ENCODE measurements at places on chromosomes 3 and 15.

GRCh38 chr15:98740295-98740694 is 92.0 kb downstream of the IGF1R start:
- no peak for DNase-seq

DNA sequence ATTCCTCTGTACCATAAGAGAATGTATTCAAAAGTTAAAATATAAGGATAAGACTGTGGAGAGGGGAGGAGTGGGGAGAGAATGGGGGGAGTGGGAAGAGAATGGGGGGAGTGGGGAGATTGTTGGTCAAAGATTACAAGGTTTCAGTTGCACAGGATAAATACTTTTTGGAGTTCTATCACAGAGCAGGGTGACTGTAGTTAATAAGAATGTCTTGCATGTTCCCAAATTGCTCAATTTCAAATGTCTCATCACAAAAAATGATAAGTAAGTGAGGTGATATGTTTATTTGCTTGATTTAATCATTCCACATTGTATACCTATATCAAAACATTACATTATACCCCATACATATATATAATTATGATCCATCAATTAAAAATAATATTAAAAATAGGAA is 23.0 kb upstream of the MEF2A start:
- DNase-seq, result no peak

DNA sequence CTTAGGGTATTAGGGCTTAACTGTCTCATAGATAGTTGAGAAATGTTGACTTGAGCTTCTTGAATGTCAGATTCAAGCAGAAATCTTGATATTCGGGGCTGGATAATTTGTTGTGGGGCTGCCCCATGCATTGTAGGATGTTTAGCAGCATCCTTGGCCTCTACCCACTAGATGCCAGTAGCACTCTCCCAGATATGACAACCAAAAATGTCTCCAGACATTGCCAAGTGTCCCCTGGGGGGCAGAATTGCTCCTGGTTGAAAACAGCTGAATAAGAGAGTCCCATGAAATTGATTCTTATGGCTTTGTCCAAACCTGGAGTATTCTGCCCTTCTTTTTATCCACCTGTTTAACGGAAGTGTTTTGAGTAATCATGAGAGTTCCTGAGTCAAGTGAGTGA is 15.9 kb upstream of the LCMT2 start:
- DNase-seq, result peak; percentile 54

- no peak for DNase-seq
Observed at GRCh38 chr3:152031321-152031720, 157.9 kb downstream of the SUCNR1 start.

- DNase-seq, result no peak
Observed at GRCh38 chr3:124269619-124270018, 277.7 kb upstream of the ROPN1 start.

DNA sequence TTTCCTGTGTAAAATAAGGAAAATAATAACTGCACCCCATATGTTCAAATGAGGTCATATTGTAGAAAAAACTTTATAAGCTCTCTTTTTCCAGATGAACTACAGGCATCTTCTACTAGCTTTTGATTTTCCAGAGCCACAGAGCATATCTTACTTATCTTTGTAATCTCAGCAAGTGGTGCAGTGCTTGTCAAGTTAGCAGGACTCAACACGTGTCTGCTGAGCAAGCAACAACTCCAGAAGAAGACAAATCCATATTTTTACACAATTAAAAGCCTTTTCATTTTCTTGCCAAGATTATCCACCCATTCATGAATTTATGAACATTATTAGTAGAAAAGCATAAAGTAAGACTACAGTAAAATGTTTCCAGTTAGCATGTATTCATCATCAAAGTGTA is 14.4 kb upstream of the TSC22D2 start:
- no peak for DNase-seq

- DNase-seq, result no peak
Observed at GRCh38 chr15:101654171-101654570, 2.0 kb upstream of the TM2D3 start.

- DNase-seq, result no peak
Observed at GRCh38 chr3:43349716-43350115, 63.4 kb downstream of the SNRK start.

DNA sequence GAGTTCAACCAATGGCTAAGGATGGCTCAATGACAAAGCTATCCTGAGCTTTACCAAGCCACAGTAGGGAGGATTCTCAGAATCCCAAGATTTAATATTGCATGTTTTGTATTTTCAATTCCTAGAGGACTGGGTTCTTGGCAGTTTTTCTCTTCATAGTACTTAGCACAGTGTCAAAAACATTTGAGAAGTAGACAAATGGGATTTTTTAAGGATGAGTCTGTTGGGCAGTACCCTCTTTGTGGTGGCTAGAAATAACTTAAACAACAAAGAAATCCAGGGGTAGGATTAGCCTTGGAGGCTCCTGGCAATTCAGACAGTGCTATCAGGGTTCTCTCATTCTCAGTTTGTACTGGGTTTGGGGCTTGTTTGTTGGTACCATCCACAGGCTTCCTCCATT is 212.8 kb upstream of the RORA start:
- no peak for DNase-seq

- DNase-seq, result no peak
Observed at GRCh38 chr3:12643724-12644123, 20.2 kb downstream of the RAF1 start.

DNA sequence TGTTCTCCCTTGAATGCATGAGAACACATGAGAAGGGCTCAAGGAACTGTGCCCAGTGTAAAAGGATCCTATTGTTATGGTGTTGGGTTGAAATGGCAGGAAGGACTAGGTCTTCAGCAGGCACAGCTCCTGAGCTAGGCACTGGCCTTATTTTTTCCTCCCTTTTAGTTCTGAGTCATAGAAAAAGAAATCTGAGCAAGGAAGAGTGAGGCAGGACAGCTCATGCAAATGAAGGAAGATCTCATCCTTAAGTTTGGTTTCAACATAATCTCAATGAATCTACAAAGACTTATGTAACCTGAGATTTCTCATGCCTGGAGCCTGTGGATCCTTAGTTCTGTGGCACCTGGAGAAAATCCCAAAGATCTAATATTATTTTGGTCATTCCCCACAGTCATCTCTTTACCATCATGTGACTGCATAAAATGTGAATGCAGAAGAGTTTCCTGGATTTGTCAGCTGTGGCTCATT is 188.6 kb upstream of the TBL1XR1 start:
- no peak for DNase-seq

DNA sequence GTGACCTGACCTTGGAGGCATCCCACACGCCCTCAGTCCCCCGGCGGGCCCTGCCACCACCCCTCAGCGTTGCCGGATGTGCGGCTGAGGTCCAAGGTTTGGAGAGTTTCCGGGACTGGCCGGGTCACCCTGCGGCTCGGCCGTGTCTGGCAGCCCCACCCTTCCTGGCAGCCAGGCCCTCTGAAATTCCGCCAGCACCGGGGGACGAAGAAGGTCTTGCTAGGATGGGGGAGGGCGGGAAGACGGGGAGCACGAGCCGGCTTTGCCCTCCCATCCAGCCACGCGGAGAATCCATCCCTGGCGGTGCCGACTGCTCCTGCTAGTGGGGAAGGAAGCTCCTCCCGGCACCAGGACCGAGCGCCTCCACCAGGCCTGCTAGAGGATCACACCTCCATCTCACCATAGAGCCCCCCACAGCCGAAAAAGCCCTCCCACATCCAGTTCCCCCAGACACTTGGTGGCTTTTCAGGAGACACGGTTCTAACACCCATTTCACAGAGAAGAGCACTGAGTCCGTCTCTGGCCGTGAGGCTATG is 81.5 kb downstream of the CPN2 start:
- no peak for DNase-seq

GRCh38 chr3:116517308-116517707 is 72.0 kb upstream of the LSAMP start:
- DNase-seq, result peak; percentile 38

DNA sequence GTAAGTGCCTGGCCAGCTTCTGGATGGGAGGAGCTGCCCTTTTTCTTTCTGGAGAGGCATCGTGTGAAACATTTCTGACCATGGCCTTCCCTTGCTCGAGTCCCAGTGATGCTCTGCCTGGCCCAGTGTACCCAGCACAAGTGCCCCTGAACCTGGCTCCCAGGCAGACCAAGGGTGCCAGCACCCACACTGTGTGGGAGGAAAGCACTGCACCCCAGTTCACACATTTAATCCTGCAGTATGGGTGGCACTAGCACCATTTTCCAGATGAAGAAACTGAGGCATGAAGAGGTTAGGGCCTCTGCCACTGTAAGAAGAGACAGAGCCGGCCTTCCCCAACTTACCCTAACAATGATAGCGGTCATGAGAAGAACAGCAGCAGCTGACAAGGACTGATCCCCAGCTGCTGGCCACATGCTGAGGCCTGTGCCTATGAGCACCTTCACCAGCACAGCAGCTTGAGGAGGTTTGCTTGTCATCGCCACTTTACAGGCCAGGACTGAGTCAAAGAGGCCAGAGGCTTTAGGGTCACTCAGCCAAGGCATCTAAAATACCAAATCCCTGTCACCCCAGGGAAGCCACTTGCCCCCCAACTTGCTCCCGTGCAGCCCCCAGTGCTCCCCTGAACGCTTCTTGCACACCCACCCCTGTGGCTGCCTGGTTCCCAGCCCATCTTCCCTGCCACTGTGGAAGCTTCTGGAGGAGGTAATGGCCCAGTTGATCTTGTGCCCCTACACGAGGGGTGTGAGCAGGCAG is 15.0 kb downstream of the PRR23E start:
- no peak for DNase-seq

DNA sequence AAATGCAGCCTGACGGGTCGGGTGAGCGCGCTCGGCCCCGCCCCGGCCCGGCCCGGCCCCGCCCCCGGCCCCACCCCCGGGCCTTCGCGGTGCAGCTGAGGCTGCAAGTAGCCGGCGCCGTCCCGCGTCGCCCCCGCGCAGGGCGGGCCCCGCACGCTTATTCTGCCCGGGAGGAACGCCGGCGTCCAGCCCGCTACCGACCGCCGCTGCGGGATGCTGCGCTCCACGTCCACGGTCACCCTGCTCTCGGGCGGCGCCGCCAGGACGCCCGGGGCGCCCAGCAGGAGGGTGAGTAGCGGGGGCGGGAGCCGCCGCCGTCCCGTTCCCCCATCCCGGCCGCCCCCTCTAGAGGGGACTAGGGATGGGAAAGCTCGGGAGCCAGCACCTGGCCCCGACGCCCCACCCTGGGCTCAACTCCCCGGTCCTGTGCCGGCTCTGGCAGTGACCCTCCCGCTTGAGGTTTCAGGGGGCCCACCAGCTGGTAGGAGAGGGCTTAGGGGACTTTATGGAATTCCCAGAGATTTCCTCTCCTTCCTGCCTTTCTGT is at the start of gene MYZAP:
Gene MYZAP (plus strand): TSS at position 83 of the 546 bp plus-strand sequence. CDS start 131 bp downstream, at position 214.
- DNase-seq, result no peak

DNA sequence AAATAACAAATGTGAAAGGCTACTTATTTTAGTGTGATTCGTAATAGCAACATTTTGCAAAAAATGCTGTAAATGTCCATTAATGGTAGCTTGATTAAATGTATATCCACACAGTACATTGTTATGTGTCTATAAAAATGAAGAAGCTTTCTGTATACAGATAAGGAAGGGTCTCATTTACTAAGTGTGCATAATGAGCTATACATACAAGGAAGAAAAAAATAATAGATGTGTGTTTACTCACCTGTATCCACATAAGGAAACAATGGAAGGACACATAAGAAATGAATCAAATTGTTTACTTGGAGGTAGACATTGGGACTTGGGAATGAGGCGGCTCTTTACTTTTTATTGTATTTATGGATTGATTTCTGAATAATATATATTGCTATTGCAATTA is 34.9 kb downstream of the MED12L start:
- no peak for DNase-seq

- DNase-seq, result no peak
Observed at GRCh38 chr3:61761694-61762430, 200.5 kb downstream of the PTPRG start.

GRCh38 chr15:31383139-31383538 is 56.5 kb downstream of the KLF13 start:
- no peak for DNase-seq

DNA sequence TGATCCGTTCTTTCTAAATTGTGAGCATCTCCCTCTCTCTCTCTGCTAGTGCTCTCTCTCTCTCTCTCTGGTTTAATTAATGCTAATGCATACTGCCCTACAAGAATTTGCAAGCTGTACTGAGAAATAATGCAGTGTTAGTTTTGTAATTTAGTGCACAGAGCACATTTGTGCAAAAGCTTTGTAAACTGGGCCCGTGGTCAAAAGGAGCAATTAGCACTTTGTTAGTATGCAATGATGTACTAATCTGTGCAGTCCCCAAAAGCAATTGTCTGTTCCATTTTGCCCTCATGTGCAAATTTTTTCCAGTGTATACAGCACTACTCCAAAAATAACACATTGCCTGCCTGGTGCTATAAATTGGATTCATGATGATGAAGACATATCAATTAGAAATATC is 184.6 kb upstream of the CMC1 start:
- no peak for DNase-seq

- no peak for DNase-seq
Observed at GRCh38 chr15:79440355-79440908, 8.3 kb downstream of the MINAR1 start.

- DNase-seq, result no peak
Observed at GRCh38 chr3:55588146-55588765, 101.2 kb upstream of the WNT5A start.

- DNase-seq, result no peak
Observed at GRCh38 chr3:113153499-113154107, 57.8 kb upstream of the BOC start.

DNA sequence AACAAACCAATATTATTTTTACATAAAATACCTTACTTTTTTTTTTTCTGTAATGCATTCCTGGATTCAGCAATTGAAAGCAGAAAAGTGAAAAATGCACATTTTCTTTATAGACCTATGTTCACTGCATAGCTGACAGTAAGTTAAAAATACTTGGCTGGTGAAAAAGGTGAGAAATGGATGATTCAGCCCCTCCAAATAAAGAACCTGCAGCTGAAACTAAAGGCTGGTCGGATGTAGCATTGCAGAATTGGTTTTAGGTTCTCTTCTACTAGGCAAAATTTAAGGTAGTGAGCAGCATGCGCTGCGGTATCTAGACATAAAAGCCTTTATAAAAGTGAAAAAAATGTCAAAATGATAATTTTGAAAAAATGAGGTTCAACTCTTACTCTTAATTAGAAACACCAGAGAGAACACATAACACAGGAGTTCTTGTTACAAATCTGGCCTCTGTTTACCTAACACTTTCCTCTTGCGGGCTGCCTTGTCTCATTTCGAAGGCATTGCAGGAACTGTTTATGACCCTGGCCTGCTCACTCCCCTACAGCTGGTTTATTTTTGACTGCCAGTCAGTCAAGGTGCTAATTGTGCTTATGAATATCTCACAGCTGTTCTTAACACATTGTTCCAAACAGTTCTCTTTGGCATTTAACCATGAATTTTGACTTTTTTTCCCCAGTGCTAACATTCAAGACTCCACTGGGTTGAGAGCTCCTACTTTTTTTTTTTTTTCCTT is 455.4 kb upstream of the TBL1XR1 start:
- DNase-seq, result peak; percentile 60
